Mammary microvascular endothelial cell (primary cell): ENCODE measurements at places on chromosomes 7 and 10. TPM values are rescaled to one million over a fixed set of nuclear protein-coding genes. Genes with fewer than 3 reads are reported as not detected.

Gene GJD4
- not detected in 2 replicates for total RNA-seq

Gene LOXL4
- total RNA-seq: 9.1 and 9.3 TPM in 2 replicates

Gene TMEM248
- 84.5 and 101 TPM in 2 replicates for total RNA-seq

Gene PDE6C
- not detected in 2 replicates for total RNA-seq

Gene FERD3L
- not detected in 2 replicates for total RNA-seq

Gene C10orf105
- not detected in 2 replicates for total RNA-seq

Gene OR2A12
- total RNA-seq: not detected in 2 replicates

Gene ABCB1
- total RNA-seq: 41.7 and 42.0 TPM in 2 replicates

Gene HABP2
- not detected in 2 replicates for total RNA-seq

Gene FAM25A
- not detected in 2 replicates for total RNA-seq

Gene HTRA1
- total RNA-seq: 50.4 and 51.6 TPM in 2 replicates

Gene LRRC17
- total RNA-seq: 2.1 and 3.3 TPM in 2 replicates

Gene UNCX
- not detected in 2 replicates for total RNA-seq

Gene PDLIM1
- 106 and 114 TPM in 2 replicates for total RNA-seq

Gene NPY4R
- not detected in 2 replicates for total RNA-seq
